ENCODE measurements at places on chromosomes 12 and 14.

DNA sequence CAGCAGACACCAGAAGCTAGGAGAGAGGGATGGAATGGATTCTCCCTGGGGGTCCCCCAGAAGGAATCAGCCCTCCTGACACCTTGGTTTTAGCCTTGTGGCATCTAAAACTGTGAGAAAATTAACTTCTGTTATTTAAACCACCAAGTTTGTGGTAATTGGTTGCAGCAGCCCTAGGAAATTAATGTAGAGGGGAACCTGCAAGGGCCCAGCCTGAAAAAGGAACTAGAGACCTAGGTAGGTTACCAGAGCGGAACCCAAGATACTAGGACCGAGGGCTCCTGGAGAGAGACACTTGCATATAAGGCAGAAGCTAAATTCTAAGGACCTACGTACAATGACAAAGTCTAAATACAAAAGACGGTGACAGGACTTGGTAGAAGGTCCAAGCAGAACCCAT is 8.1 kb upstream of the DENND5B start:
- DNase-seq, result no peak

- no peak for DNase-seq
These were observed 88.1 kb upstream of the DIO3 start for GRCh38 chr14:101473045-101473729.

DNA sequence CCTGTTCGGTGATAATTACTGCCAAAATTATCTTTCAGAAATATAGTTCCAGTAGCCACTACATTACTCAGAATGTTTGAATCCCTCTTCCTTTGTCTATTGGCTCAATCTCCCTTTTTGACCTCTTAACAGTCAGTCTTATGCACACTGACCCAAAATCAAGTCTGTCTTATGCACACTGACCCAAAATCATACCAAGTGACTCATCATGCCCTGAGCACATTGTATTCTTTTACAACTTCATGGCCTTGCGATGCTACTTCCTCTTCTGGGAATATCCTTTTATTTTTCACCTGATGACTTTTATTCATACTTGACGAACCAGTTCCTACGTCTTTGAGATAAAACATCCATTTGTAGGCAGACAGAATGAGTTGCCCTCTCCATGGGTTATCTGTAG is 182.3 kb downstream of the NPAS3 start:
- no peak for DNase-seq

GRCh38 chr12:75568393-75568792 is 57.0 kb upstream of the KRR1 start:
- no peak for DNase-seq

DNA sequence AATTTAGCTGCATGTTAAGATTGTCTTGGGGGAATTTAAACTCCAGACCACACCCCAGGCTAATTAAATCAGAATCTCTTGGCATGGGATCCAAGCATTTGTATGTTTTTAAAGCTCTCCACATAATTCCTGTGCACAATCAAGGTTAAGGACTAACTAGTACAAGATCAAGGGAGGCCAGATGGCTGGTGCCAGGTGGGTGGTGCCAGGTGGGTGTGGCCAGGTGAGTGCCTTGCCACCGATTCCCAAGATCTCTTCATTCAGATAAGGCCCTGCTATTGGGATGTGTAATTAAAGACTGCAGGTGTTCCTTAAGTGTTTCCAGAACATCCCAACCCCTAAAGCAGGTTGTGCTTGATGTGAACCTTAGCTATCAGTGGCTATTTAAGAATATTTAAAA is 75.1 kb downstream of the NRXN3 start:
- no peak for DNase-seq

DNA sequence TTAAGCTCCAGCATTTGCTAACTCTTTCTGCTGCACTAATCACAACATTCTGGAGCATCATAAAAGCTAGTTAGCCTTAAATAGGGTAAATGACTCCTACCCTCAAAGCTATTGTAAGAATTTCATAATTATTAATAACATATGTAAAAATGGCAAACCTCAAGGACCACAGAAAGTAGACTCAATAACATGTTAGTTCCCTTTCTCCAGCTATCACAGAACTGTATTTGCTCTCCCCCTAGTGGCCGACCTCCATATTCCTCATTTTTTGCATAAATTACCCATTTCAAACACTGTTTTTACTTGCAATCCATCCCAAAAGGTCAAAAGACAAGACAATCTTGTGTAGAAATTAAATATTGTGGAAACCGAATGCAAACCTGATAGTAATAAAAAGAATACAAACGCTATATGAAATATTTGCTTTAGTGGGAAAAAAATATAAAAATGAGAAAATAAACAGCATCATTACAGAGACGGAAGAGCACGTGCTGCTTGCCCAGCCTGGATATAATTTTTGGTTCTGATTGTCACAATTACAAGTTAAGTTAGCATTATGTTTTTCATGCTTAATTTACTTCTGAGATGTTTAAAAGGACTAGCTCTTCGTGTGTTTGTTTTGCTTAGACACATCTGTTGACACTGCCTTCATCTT is 97.9 kb downstream of the RERGL start:
- no peak for DNase-seq

DNA sequence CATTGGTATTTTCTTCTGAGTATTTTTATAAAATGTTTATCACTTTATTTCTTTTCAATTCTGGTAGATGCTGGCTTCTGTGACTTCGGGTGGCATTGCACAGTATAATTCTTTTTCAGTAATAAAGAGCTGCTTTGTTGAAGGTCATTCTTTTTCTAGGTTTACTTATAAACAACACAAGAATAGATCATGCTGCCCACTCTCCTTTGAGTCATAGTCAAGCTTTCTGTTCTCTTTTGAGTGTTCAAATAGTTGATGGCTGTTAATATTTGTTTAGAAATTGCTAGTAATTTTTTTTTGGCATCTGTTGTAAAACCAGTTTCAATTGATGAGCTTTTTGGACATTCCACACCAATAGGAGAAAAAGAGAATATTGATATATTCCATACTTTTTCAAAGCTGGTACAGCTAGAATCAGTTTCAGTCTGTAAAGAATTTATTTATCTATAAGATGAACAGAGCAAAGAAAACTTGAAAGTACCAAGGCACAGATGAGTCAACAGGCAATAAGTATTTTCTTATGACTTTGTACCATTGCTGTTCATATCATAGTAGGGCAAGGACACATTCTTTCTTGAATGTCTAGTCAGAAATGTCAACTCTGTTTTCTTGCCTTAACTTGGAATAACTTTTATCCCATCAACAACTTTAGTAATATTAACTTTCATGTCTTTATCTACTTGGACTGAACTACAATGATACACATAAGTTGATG is 513.0 kb upstream of the SEL1L start:
- no peak for DNase-seq

- no peak for DNase-seq
These were observed 617.0 kb upstream of the TMEM132C start for GRCh38 chr12:127649961-127650360.

DNA sequence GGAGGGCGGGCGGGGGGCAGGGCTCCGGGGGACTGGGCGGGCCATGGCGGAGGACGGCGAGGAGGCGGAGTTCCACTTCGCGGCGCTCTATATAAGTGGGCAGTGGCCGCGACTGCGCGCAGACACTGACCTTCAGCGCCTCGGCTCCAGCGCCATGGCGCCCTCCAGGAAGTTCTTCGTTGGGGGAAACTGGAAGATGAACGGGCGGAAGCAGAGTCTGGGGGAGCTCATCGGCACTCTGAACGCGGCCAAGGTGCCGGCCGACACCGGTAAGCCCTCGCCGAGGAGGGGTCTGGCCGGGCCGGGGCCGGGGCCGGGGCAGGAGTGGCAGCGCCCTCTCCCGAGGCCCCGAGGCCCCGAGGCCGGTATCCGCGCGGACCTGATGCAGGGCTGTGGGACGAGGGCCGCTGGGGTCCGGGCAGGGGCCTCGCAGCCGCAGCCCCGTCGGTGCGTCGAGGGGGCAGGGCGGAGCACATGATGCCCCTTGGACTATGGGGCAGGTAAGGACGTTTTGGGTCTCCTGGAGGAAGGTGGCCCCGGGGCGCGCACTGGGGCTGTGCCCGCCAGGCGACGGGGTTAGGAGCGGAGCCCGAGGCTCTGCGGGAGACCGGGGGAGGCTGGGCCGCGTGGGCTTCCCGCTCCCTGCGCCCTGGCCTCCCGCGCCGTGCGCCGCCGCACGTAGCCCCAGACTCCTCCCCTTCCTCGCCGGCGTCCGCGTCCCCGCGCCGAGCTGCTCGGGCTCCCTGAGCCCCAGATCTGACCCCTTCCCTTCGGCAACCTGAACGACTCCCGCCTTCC is at the start of gene TPI1:
TPI1 (plus strand) TSS at position 119 of the 798 bp plus-strand sequence; CDS start at position 155, 36 bp downstream.
- peak; percentile 84 for DNase-seq

- DNase-seq, result no peak
These were observed 147.1 kb downstream of the PAPOLA start for GRCh38 chr14:96649327-96649601.

DNA sequence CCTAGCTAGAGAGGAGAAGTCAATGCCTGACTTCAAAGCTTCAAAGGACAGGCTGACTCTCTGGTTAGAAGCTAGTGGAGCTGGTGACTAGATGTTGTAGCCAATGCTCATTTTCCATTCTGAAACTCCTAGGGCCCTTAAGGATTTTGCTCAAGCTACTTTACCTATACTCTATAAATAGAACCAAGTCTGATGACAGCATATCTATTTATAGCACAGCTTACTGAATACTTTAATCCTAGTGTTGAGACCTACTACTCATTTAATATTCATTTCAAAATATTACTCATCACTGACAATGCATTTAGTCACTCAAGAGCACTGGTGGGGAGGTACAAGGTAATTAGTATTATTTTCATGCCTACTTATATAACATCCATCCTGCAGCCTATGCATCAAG is 137.2 kb upstream of the PELI2 start:
- DNase-seq, result no peak

DNA sequence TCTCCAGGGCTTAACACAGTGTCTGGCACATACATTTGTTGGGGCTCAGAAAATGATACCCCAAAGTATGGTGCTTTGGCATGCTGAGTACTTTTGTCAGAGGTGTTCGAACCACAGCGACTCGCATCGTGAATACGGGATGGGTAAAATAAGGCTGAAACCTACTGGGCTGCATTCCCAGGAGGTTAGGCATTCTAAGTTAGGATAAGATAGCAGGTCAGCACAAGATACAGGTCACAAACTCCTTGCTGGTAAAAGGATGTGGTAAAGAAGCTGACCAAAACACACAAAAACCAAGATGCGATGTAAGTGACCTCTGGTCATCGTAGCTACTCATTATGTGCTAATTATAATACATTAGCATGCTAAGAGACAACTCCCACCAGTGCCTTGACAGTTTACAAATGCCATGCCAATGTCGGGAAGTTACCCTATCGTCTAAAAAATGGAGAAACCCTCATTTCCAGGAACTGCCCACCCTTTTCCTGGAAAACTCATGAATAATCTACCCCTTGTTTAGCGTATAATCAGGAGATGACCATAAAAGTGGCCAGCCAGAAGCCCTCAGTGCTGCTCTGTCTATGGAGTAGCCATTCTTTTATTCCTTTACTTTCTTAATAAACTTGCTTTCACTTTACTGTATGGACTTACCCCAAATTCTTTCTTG is 3.3 kb upstream of the AEBP2 start:
- DNase-seq, result no peak

DNA sequence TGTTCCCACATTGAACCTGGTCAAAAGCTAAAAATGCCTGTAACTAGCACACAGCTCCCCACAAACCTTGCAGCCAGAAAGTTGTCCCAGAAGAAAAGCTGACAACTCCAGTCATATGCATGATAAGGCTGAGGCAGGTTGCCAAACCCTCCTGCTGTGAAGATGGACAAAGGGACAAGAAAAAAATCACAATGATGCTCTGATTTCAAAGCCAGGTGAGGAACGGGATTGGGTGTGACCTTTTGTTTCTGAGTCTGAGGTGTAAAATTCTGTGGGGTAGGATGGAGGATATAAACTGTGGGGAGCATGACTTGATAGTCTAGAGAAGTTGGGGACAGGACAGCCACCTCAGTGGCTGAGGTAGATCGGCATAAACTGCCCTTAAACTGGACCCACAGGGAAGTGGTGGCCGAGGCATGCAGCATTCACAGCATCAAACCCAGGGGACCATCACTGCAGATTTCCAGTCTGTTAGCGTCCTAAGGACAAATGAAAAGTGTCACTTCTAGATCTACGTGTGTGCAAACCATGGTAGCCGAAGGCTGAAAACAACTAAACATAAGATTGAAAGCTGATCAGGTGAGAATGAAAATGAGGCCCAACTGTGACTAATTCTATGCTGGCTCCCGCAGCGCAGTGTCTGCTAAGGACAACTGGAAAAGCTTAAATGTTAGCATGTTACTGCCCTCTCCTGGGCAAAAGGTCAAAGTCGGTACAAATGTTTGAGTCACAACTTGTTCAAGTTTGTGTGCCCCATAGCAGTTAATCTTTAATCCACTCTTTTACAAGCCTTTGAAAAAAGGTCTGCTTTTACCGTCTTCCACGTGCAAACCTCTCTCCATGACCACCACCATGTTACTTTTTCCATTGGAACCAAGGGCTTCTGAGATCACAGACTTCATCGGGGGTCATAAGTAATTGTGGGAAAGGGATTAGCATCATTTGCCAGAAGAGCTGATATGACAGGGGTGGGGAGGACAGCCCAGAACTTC is 39.8 kb downstream of the GRIN2B start:
- no peak for DNase-seq

DNA sequence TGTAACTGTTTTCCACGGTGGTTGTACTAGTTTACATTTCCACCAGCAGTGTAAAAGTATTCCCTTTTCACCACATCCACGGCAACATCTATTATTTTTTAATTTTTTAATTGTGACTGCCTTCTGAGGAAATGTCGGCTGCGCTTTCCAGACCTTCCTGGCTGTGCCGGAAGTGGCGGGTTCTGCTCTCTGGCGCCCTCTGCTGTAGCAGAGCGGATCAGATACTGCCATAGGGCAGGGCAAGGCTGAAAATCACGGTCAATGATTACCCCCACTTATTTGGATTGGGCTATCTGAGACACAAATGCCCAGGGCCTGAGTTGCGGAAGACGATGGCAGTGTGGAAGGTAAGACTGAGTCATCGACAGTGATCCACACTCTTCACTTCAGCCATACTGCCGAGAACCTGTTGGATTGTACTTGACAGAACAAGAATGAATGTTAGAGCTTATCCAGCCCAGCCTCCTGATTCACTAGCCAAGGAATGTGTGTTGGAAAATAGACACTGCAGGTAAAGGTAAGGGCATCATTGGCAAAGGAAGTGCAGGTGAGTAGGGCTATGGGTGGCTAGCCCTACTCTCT is 124.2 kb downstream of the NTF3 start:
- DNase-seq, result peak; percentile 7

DNA sequence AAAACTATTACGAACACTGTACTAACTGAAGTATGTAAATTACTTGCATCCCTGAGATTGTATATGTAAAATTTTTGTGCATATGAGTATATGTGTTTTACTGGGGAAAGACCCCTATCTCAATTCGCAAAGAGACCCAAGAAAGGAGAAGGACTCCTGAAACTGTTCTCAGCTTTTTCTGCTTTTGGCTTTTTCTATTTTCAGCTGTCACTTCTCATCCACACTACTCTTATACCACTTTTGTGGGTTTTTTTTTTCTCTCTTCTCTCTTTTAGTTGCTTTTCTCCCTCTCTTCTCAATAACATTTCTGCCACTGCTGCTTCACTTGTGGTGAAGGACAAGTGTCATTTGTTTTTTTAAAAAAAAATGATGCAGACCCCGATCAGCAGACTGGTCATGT is 39.8 kb downstream of the NIN start:
- DNase-seq, result no peak
